Amygdala (tissue), 56 donors: ENCODE measurements at places on chromosomes 2 and 18.

- no peak for DNase-seq
Measured at GRCh38 chr2:135066710-135067109, 14.6 kb downstream of the RAB3GAP1 start.

GRCh38 chr2:170587922-170588321 is 127.2 kb upstream of the SP5 start:
- no peak for DNase-seq

- no peak for DNase-seq
Measured at GRCh38 chr2:42663828-42664227, 95.4 kb downstream of the MTA3 start.

DNA sequence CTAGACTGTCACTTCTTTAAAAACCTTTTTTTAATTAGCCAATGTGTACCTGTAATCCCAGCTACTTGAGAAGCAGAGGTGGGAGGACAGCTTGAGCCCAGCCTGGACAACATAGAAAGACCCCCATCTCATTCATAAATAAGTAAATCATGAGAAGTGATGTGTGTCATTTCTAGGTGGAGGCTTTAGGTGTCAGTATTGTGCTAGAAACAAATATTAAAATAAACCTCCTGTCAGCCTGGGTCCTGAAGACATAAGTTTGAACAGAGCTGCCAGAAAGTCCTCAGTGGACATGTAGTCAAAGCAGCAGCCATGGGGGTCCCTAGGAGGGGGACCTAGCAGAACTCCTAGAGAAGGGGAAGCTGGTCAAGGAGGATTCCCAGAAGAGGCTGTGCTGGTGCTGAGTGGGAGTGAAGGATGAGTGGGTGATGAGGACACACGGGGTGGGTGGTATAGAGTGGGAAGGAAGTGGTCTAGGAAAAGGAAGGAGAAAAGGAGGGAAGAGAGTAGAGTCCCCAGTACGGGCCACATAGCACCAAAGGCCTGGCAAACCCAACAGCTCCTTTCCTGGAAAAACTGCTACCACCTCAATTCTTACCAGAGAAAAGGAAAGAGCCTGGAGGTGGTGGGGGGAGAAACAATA is 316.6 kb upstream of the NCKAP5 start:
- DNase-seq: no peak

DNA sequence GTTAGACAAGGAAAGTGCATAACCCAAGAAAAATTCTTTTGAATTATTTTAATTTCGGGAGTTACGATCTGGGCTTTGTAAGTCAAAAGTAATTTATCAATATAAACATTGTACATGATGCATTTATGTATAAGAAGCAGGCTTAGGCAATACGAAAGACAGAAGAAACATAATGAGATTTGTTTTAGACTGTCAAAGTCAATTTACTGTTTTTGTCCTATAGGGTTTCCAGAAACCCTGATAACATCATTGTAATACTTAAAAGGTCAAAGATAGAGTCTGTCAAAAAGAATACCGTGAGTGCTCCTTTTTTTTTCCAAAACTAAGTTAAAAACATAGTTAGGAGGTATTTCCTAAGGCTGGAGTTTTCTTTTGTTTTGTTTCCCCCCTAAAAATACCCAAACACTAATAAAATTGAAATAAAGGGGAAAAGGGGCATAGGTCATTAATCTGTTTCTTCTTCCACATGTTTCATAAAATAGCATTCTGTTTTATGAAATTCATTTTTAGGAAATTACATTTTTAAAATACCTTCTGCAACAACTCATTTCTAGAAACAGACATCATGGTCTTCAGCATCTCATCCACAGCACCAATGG is 16.1 kb downstream of the C1D start:
- DNase-seq: no peak

- peak; percentile 35 for DNase-seq
Measured at GRCh38 chr18:13726972-13727331, 479 bp downstream of the RNMT start.

- peak; percentile 14 for DNase-seq
Measured at GRCh38 chr2:68320118-68320641, 431 bp upstream of the CNRIP1 start.

DNA sequence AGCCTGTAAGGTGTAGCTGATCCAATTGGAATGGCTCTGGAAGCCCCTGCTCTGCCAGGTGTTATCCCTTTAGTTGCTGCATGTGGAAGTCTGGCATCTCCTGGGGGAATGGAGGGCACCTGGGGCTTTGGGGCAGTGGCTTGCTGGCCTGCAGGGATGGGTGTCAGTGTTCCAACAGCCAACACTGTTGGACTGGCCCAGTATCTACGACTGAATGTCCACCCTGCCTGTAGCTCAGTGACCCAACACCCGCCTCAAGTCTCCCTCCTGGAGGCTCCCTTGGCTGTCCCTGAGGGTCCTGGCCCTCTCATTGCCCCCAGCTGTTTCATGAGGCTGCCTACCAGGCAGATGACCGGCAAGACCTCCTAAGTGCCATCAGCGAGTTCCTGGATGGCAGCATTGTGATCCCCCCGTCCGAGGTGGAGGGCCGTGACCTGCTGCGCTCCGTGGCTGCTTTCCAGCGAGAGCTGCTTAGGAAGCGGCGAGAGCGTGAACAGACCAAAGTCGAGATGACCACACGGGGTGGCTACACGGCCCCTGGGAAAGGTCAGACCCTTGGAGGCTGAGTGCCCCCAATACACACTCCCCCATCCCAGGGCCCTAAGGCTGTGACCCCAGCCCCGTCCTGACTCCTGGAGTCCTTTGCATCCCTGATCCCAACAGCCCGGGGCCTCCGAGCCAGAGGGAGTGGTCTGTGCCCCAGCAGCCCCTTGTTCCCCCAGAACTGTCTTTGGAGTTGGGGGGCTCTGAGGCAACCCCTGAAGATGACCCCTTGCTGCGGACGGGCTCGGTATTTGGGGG is 7.7 kb downstream of the SLC4A3 start:
- DNase-seq: no peak

- no peak for DNase-seq
Measured at GRCh38 chr2:241692448-241692847, 5.8 kb upstream of the DTYMK start.

DNA sequence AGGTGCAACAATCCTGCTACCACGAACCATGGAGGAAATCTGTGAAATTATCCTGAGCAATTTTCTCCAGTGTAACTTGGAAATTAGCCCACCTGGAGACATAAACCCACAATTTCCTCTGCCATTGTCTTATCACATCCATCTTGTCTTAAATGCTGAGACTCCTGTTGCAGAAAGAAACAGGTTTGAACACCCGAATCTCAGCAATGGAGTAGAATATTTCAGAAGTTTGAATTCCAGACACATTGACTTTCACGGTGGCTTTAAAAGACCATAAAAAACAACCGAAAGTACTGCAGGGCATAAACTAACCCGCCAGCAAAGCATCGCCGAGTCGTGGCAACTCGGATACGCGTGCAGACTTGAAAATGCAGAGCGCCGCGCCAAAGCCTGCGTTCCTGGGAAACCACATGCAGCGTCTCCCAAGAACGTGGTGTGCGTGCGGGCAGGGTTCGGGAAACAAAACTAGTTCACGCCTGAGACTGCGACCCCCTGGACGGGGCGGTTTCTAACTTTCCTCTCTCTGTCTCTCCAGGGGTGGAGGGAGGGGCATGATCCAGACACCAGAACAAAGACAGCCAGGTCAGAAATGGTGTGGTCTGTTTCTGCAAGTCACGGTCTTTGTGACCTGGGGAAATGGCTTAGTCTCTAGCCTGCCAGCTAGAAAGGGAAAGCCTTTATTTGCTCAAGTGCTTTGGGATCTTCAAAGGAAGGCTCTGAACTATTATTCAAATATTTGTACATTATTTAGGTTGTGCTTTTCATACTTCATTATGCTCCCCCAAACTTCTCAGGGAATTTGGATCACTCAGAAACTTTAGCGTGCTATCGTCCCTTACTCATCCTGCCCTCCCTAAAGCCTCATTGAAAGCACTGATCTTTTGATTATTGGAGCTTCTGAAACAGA is 26.9 kb upstream of the KCTD1 start:
- DNase-seq: no peak

DNA sequence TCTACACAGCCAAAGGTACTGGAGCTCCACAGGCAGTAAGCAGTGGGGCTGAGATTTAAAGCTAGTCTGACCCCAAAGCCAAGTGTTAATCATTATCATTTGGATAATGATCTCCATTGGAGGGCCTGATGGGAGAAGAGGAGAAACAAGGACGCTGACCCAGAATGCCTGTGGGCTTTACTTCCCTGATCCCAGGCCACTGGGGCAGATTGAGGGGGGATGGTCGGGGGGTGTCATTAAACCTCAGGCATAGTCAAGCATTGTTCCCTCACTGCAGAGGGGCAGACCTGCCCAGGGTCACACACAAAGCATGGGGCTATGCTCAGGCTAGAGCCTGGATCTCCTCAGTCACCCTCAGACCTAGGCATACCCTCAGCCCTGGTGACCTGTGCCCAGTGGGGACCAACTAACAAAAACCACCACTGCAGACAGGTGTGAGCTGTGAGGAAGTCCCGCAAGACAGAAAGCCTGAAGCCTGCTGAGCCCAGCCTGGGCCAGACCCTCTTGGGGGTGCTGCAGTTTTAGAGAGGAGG is 53.4 kb downstream of the SDC1 start:
- no peak for DNase-seq

DNA sequence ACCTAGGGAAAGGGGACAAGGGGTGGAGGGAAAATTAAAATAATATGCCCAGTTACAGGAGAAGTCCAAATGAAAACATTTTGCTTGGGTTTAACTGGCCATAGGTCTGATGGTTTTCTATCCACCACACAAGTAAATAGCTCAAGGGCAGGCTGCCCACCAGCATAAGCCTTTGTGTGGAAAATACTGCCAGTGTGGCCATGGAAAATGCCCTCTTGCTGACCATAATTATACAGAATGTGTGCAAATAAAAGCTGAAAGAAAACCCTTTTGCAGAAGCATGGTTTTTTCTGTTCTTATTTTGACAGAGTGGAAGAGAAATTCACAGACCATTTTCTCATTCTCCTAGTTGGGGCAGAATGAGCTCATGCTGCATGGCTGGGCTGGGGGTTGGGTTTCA is 111.3 kb upstream of the SIX2 start:
- no peak for DNase-seq

- DNase-seq: no peak
Measured at GRCh38 chr2:192243488-192243887, 48.8 kb upstream of the TMEFF2 start.

- no peak for DNase-seq
Measured at GRCh38 chr18:79597831-79598632, 81.6 kb upstream of the CTDP1 start.
